Fibroblast of mammary gland (primary cell): ENCODE measurements at places on chromosomes 13 and 19.

GRCh38 chr19:48154003-48154402 lies 16.1 kb downstream of the LIG1 start:
- DNase-seq: no peak

- DNase-seq: no peak
These were observed 28.5 kb downstream of the CRYL1 start for GRCh38 chr13:20497006-20497775.

DNA sequence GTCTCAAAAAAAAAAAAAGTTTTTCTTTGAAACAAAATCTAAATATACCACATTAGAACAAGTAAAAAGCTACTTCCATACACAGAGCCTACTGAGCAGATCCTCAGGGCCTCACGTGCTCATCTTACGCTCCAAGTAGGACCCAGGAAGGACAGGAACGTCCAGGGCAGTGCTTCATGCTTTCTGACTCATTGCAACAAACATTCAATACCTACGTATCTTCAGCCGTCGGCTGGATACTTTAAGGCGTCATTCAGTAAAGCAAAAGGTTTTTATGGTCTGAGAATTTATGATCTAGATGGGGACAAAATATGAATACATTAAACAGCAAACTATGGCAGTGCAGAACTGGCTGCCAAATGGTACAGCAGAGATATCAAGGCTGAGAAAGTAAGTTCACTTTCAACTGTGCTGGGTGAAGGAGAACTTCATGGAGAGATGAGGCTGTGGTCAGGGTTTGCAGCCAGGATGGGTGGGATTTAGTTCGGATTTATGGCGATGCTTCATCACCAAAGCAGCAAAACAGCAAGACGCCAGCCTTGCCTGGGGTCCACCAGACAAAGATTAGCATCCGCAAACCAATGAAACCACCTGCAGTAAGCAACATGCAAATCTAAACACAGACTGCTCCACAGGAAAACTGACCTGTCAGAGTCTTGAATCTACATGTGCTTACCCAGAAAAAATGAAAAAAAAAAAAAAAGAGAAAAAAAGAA lies 20.5 kb downstream of the CARS2 start:
- peak; percentile 79 for DNase-seq

- DNase-seq: peak; percentile 78
These were observed 369.3 kb downstream of the KLF5 start for GRCh38 chr13:73428137-73428536.

- no peak for DNase-seq
These were observed 10.6 kb downstream of the ACOD1 start for GRCh38 chr13:76958841-76959432.

DNA sequence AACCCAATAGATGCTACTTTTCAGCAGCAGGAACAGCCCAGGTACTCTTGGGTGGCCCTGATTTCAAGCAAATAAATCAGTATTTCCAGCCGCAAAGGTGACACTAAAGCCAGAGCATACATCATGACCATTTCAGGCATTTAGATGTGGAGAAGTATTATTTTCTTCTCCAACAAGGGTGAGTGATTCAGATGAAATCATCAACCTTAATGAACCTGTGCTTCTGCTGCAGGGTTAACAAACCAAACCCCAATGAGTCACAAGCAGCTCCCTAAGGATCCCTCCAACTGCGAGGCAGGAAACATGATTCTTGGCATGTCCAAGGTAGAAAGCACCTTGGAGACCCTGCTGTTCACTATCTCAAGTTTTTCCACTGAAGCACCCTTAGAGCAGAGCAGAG lies 32.7 kb downstream of the MBNL2 start:
- peak; percentile 87 for DNase-seq

DNA sequence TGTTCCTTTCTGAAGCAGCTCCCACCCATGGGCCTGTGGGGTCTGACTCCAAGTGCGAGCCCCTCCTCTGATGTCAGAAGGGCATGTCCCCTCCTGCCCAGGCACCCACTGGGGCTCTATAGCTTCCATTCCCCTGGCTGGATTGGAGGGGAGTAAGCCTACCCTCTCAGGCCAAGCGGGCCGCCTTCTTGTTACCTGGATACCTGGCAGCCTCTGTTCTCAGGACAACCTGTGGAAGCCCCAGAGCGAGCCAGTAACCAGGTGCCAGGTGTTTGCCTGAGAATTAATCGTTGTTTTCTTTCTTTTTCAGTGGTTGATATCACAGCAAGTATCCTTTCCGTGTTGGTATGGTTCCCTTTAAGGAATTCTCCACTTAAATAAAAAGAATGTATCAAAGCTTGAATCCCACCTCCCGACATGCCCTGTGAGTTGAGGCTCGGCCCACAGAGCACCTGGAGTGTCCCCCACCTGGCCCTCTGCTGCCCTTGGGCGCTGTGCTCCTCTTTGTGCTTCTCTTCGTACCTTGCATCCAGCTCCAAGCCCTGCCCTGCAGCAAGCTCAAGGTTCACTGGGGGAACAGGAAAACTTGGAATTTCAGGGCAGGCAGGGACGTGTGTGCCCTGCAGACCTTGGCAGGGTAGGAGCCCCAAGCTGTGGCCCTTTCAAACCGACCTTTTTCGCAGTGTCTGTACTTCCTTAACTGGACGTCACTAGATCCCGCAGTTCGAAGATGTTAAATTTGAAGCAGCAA lies 15.0 kb downstream of the MAU2 start:
- no peak for DNase-seq

DNA sequence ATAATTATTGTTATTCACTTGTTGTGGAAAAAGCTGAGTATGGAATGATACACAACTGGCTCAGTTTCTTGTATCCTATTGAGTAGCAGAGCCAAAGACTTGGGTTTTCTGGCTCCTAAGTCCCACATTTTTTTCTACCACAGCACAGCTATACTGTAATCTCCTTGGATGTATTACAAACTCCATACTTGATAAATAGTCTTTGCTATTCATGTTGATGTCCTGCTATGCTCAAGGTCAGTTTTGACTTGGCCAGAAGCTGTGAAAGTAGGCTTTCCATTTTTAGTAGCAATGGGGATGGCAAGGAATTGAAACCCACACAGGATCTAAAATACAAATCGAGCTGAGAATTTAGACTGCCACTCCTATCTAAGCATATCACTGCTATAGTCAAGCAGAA lies 79.1 kb downstream of the B3GLCT start:
- no peak for DNase-seq

DNA sequence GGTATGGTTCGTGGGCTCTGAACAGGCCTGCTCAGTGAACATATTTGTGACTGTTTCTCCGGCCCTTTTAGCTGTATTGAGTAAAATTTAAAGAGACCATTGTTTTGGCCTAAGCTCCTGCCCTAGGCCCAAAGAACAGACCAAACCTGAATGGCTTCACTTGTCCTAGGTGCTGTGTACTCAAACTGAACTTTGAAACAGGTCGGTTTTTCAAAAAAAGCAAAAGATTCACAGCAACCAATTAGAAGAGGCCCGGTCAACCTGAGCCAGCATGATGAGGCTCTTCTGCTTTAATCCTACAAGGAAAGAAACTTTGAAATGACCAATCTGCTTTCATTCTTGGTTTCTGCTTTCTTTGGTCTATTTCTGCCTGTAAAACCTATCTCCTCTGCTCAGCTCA lies 50.6 kb downstream of the USPL1 start:
- DNase-seq: no peak

DNA sequence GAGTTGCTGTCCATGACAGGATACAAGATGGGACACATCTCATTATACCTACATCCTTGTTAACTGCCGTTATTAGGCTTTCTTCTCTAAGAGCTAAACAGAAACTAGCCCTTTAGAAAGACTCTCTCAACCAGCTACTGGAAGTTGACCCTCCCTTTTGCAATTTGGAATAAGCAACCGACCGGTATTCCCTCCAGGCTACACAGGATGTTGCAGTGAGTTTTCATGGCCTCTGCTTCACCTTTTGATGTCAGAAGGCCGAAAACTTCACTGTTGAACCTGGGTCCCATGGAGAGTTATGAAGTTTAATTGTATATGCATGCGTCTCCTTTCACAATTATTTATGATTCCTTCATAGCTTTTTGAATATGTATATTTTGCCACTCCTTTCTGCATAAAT lies 1042.5 kb upstream of the SPRY2 start:
- DNase-seq: no peak

DNA sequence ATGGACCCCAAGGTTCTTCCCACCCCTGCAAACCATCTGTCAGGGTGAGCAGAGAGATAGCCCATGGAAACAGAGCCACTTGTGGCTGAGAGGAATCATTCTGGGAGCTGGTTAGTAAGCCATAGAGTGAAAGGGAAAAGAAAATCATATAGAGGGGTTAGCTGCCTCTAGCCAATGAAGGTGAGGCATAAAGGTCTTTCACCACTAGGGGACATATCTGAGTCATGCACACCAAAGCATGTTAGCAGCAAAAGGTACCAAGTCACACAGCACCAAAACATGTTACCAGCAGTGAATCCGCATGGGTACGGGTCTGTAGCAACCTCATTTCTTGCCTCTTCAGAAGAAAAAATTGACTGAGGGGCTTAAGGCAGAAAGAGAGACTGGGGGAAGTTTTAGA lies 76.7 kb upstream of the ZNF43 start:
- DNase-seq: no peak

GRCh38 chr19:33683881-33684537 lies 62.3 kb downstream of the CHST8 start:
- DNase-seq: peak; percentile 7

- DNase-seq: no peak
These were observed 36.2 kb upstream of the SLC46A3 start for GRCh38 chr13:28754698-28755545.

DNA sequence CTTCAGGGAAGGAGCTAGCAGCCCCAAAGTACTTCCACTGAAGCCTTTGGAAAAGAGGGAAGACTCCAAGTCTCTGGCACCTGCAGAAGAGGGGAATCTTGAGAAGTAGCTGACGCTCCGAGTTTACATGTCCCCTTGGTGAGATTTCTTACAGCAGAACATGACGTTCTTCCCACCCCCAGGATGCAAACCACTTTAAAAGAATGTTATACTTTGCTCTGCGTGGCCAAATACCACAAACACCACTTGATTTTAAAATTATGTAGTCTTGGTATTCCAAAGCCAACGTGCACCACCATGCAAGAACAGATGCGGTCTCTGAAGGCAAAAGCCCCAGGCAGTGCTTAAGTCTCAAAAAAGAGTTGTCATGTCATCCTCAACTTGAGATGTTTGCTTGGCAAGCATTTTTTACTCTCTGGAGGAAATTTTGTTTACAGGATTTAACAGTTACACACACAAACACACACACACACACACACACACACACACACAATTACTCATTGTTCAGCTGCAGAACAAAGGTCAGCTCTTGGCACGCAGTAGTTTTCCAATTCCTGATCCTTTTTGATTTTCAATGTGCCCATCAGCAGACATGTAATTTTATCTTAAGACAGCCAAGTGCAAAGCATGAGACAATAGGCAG lies 106.1 kb downstream of the RGCC start:
- DNase-seq: peak; percentile 69

DNA sequence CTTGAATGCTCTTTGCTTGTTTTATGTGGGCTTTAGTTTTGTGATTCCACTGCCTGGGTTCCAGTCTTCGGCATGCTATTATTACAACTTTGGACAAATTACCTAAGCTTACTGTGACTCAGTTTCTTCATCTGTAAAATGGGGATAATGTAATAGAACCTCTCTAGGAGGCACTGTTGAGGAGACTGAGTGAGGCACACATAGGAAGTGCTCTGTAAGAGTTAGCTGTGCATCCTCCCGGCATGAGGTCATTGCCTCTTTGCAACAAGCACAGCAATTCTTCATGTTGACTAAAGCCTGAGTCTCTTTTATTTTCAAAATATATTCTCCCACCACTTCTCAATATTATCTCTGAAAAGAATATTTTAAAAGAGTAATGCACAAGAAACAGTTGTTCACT lies 227.4 kb downstream of the DLEU7 start:
- peak; percentile 86 for DNase-seq

GRCh38 chr19:49415102-49415809 lies 8.0 kb downstream of the PTH2 start:
- DNase-seq: peak; percentile 83

- DNase-seq: peak; percentile 94
These were observed 34.9 kb upstream of the METTL21C start for GRCh38 chr13:102729560-102730270.

- peak; percentile 96 for DNase-seq
These were observed 15.1 kb downstream of the BRCA2 start for GRCh38 chr13:32330441-32330840.

- DNase-seq: no peak
These were observed 304.4 kb downstream of the DCLK1 start for GRCh38 chr13:35826626-35827254.
